GM13977 (cell line): ENCODE measurements at places on chromosomes 11 and 22.

- no peak for DNase-seq
These were observed 82.8 kb upstream of the HMGXB4 start for GRCh38 chr22:35174401-35175038.

DNA sequence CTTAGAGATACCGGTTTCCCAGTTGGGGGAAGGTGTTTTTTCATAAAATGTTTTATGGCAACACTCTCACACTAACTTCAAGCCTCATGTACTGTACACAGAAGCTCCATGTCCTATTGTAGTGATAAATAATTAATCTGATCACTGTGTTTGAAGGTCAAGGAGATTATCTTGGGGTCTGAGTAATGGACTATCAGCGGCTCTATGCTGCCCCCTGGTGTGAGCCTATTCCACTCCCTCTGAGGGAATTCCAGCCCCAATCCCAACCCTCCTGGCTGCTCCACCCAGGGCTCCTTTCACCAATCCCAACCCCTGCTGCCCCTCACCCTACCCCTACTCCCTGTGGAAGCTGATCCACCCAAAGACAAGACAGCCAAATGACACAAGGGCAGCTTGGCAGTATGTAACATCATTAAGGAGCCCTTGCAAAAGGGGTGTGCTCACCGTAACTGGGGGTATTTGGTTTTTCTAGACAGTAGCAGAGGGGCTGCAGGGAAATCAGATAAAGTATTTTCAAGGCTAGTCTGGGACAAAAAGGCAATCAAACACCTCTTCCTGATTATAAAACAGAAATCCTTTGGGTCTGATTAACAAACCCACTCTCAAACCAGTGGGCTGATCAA, 22.3 kb downstream of the HPS4 start:
- DNase-seq, result peak; percentile 53

DNA sequence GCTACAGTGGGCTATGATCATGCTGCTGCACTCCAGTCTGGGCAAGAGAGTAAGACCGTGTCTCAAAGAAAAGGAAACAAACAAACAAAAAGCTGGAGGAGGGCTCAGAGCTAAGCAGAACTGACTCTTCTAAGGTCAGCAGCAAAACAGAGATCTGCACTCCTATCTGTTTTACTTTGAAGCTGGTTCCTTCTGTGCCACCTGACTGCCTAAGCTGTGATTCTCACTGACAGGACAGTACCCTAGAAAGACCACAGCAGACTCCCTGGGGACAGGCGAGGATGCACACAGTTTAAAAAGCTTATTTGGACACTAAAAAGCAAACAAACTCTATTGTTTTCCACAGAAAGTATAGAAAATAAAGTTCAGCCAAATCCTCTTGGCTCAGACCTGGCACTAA, 30.5 kb downstream of the NEFH start:
- no peak for DNase-seq

DNA sequence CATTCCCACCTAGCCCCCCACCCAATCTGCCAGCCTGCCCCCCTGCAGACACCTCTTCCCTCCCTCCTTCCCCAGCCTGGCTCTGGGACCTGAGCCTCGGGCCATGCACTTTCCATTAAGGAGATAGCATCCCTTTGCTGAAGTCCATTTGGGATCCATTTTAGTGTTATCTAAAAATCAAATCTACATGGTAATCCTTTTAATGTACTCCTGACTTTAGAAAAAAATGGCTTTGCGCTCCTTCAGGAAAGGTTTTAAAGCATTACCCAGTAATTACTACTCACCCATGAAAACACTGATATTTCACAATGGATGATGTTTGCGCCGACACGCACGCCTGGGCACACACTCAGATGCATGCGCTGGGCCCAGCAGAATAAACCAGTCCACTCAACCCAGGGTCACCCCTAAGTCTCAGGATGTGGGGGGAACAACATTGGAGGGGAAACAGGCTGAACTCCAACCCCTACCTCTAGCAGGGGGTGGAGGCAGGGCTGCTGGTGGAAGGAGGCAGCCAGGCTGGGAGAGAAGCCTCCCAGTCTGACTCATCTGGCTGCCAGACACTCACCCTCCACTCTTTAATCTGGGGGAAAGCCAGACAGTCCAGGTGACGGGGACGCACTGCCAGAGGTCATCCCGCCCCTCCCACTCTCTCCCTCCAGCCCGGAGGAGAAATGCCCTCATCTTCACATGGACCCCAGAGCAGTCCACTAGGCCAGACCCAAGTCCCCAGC, 29.8 kb downstream of the LMO1 start:
- no peak for DNase-seq

GRCh38 chr22:39248254-39248653, 3.5 kb upstream of the PDGFB start:
- DNase-seq, result no peak

- no peak for DNase-seq
These were observed 27.5 kb downstream of the FOLR3 start for GRCh38 chr11:72162891-72163492.

GRCh38 chr11:19087658-19088057, 27.1 kb upstream of the MRGPRX2 start:
- DNase-seq, result no peak

DNA sequence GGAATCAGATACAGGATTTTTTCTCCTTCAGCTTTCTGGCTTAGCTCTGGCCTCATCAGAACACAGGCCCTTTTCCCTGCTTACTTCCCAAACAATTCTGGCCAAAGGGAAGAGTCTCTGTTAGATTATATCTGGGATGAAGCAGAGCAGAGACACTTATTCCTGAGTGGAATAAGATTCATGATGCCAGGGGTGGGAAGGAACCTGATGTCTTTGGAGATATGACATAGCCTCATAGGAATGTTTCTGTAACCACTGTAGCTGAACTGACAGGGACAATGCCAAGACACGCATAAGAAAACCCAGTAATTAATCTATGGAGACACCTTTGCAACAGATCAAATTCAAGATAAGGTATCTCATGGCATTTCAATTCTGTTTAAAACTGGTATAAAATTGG, 177.1 kb upstream of the RAG2 start:
- no peak for DNase-seq

DNA sequence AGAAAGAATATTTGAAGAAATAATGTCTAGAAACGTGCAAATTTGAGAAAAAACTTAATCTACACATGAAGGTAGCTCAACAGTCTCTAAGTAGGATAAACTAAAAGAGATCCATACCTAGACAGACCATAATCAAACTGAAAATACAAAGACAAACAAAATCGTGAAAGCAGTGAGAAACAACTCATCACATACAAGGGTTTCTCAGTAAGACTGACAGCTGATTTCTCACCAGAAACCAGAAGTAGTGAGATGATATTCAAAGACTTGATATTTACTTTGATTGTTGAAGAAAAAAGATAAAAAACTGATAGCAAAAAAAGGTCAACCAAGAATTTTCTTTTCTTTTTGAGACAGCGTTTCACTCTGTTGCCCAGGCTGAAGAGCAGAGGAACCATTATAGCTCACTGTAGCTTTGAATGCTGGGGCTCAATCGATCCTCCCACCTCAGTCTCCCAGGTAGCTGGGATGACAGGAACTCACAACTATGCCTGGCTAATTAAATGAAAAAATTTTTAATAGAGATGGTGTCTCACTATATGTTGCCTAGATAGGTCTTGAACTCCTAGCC, 17.4 kb downstream of the NPAT start:
- no peak for DNase-seq

GRCh38 chr11:116224154-116224888, 548.5 kb downstream of the BUD13 start:
- DNase-seq, result peak; percentile 65

DNA sequence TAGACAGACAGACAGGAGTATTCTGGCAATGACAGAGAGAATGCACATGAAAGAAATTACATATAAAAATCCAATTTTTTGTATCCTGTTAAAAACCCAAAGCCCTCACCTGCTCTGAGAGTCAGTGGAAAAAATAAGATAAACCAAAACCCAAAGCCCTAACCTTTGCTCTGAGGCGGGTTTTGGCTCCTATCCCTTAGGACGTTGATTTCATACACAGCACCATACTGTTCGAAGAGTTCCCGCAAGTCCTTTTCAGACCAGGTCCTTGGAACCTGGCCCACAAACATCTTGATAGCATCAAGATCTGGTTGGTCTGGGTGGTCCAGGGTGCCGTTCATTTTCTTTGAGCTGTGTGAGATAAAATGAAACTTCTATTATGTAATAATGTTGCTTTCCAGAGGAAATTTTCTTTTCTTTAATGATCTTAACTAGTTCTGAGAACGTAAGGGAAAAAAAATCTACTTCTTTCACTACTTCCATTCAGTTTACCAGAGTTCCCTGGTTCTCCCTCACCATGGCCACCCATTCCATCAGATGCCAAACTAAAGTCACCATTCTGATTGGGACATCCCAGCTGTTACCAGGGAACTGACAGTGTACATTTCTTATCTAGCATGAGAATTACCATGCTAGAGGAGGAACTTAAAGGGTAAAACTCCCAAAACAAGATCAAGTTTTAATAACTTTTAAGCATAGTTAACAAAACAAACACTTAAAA, 39.9 kb upstream of the RAPSN start:
- no peak for DNase-seq

- DNase-seq, result no peak
These were observed 13.2 kb upstream of the OR4C12 start for GRCh38 chr11:49995565-49995964.

- no peak for DNase-seq
These were observed 6.7 kb downstream of the TRPT1 start for GRCh38 chr11:64219354-64219684.

DNA sequence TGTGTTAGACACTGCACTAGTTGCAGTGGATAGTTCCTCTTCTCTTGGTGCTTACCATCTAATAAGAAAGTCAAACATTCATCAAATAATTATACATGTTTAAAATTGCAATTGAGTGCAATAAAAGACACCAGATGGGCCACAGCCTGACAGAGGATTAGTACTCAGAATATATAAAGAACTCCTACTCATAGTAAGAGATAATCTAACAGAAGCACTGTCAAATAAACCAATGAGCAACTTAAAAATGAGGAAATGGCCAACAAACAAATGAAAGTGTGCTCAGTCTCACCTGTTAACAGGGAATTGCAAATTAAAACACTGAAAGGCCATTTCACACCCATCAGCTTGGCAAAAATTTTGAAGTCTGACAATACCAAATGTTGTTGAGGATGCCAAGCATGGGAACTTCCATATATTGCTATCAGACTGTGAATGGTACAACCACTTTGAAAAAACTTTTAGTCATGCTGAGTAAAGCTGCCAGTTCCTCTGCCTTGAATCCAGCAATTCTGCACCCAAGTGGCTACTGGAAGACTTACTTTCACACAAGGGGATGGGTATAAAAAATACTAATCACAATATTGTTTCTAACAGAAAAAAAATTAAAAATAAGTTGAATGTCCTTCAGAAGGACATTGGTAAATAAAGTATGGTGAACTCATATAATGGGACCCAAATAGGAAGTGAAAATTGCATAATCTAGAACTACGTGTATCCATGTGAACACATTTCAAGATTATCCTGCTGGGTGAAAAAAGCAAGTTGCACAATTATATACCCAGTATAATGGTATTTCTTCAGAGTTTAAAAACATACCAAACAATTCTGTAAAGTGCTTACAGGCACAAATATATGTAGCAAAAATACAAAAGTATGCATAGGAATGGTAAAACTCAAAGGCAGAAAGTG, 41.4 kb upstream of the CREB3L1 start:
- no peak for DNase-seq

DNA sequence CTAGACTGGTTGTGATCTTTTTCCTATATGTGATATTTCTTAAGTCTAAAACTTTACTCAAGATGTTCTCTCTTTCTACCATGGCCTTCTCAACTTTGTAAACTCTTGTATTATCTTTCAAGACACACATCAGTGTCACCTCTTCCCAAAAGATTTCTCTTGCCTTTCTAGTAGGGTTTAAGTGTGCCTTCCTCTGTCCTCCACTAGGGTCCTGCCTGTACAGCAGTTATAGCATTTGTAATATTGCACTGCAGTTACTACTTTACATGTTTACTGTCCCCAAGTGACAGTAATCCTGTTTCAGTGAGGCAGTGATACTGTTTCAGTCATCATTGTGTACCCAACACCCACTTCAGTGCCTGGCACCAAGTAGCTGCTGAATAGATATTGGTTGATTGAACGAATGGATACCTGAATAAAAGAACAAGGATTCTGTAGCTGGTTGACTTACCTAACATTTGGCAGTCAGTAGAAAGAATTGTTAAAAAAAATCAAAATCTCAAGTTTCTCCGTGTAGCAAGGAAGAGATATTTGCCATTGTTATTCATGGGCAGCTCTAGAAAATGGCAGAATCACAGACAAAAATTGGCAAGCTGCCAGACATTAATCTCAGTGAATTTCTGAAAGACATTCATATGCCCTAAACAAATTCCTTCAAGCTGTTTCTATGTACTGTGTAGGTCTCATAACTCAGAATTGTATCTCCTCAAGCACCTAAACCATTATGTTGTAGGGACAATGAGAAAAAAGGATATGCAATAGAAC, 79.4 kb downstream of the RBMXL2 start:
- DNase-seq, result no peak

DNA sequence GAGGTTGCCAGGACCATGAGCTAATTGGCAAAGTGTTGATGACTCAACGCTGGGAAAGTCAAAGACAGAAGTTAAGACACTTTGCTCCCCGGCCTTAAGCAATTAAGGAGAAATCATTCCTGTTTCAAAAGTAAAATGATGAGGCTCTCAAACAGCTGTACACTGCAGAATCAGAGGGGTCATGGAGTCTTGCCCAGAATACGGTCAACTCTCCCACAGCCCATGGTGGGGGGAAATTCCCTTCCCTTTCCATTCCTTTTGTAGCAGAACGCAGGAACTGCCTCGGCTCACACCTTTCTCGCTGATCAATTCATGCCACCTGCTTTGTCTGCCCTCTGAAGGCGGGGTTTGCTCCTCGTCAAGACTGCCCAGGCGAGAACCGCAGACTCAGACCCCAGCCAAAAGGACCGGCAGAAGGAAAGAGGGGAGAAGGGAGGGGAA, 52.8 kb downstream of the MN1 start:
- DNase-seq, result no peak

- DNase-seq, result no peak
These were observed 6.9 kb downstream of the AQP11 start for GRCh38 chr11:77596626-77597025.

DNA sequence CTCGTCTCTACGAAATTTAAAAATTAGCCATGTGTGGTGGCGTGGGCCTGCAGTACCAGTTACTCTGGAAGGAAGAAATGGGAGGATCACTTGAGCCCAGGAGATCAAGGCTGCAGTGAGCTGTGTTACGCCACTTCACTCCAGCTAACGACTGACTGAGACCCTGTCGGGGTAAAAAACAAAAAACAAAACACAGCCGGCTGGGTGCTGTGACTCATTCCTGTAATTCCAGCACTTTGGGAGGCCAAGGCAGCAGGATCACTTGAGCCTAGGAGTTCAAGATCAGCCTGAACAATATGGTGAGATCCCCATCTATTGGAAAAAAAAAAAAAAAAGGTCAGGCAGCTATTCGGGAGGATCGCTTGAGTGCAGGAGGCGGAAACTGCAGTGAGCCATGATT, 2.4 kb downstream of the PAFAH1B2 start:
- no peak for DNase-seq
